ENCODE measurements at places on chromosomes 12 and 14.

- DNase-seq: no peak
Observed at GRCh38 chr12:132946246-132946820, 9.8 kb downstream of the ZNF605 start.

- no peak for DNase-seq
Observed at GRCh38 chr12:52427083-52427482, 7.1 kb downstream of the KRT75 start.

- DNase-seq: no peak
Observed at GRCh38 chr14:54881235-54881760, 21.3 kb downstream of the GCH1 start.

GRCh38 chr12:6845395-6845794 is 4.7 kb downstream of the GNB3 start:
- no peak for DNase-seq

GRCh38 chr14:102929241-102930137 is 7.0 kb downstream of the AMN start:
- DNase-seq: no peak

DNA sequence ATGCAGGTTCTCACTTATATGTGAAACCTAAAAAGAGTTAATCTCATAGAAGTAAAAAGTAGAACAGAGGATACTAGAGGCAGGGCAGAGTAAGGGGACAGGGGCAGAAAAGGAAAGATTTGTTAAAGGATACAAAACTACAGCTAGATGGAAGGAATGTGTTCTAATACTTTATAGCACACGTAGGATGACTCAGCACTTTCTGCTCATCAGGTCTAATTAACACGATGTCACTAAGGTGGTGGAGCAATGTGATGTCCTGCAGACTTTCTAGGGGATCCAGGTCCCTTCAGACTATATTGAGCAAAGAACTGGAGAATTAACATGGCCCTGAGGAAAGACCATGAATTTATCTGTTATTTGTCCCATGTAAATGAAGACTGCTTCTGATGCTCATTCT is 80.8 kb upstream of the CMKLR1 start:
- DNase-seq: no peak

- DNase-seq: peak; percentile 95
Observed at GRCh38 chr12:113334786-113335539, at the start of gene SLC8B1. Gene SLC8B1 (minus strand): TSS chr12:113335109. CDS start chr12:113332878, 2,231 bp downstream.

- DNase-seq: peak; percentile 50
Observed at GRCh38 chr14:36661506-36662257, at the start of gene PAX9. Gene PAX9 (plus strand): TSS chr14:36661860. CDS start chr14:36662090, 230 bp downstream.

GRCh38 chr14:73955674-73956073 is 5.6 kb downstream of the COQ6 start:
- no peak for DNase-seq

DNA sequence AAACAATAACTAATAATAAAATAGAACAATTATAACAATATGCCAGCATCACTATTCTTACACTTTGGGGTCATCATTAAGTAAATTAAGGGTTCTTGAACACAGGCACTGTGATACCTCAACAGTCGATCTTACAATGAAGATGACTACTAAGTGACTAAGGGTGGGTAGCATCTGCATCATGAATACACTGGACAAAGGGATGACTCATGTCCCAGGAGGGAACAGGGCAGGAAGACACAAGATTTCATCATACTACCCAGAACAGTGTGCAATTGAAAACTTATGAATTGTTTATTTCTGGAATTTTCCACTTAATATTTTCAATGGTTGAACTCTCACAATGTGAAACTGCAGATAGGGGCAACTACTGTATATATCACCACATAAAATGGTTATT is 19.7 kb downstream of the TSPAN19 start:
- no peak for DNase-seq

- DNase-seq: no peak
Observed at GRCh38 chr14:62209287-62209899, 447.2 kb downstream of the SNAPC1 start.

- no peak for DNase-seq
Observed at GRCh38 chr12:8696442-8697090, 1.2 kb upstream of the RIMKLB start.

DNA sequence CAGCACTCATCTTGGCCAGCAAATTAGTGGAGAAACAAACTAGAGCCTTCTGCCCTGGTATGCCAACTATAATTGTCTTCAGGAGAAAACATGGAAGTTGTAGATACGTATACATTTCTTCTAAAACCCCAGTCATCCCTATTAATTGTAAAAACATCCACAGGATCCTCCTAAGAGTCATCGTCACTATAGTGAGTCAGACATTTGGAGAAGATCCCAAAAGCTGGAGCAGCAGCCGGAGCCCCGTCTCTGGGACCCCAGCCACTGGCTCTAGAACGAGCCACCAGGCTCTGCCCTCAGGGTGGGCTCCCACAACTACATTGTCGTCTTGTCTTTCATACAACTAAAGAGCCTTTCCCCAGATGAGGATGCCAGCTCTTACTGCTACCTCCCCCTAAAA is 15.5 kb downstream of the PRKAB1 start:
- DNase-seq: no peak

DNA sequence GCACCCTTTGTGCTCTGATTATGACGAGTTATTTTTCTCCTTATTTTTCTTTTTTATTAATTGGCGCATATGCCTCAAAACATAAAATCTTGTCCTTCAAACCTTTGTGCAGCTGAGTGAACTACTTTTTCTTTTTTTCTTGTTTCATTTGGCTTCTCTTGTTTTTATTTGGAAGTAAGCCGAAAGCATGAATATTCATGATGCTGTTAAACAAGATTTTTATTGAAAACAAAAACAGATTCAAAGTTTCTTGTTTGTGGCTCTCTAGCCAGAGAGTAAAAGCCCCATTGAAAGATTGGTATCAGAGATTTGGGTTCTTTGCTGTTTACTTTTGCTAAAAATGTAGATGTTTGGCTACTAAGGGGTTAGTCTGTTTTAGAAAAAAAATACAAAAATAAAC is 183.8 kb downstream of the TMEM132C start:
- no peak for DNase-seq

DNA sequence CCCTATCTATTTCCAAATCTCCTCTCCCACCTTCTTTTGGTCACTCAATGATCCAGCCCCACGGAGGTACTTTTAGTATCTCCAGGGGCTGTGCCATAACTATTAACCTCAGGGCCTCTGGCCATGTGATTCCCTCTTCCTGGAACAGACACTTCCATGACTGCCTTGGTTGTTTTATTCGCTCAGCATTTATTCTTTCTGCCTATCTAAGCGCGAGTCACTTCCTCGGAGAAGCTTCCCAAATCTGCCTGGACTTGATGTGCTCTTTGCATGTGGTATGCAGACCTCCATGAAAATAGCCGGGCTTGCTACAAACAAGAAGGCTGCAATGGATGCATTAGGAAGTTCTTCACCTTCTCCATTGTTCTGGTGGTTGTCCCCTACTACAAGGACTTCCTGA is 939.0 kb upstream of the TMEM132C start:
- no peak for DNase-seq

DNA sequence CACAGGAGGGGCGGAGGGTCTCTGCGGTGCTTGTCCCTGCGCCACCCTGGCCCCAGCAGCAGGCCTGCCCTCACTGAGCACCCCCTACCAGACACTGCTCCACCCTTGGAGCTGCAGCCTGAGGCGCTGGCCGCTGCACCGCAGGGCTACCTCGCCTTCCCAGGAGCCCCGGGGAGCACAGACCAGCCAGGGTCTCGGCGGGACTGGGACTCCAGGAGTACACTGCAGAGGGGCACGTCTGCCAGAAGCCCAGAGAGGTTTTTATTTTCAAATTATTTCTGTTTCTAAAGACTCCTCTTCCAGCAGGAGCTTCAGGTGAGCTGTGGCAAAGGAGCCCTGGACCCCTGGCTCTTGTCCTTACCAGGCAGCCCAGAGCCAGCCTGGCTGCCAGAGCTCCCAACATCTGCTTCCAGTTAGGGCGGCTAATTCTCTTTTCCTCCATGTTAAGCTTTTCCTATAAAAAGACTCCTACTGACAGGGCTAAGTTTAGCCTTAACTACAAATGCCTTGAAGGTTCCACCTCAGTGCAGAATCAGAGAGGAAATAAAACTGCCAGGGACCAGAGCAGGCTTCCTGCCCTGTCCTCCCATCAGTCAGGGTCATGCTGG is 26.4 kb downstream of the DEGS2 start:
- DNase-seq: no peak

- DNase-seq: no peak
Observed at GRCh38 chr12:75711271-75711670, 199.9 kb upstream of the KRR1 start.

DNA sequence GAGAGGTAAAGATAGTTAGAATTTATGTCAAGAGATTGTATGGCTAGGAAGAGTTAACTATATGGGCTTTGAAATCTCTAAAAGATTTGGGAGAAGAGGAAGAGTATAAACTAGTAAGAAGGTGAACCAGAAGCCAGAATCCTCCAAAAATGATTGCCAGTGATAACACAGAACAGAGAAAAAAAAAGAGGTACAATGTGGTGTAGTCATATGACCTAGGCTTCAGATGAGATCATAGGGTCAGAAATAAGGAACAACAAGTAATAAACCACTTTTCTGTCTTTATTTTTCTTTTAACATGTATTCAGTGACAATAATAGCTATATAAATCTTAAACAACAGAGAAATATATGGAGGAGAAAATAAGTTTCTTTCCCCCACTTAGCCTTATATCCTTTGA is 2.0 kb upstream of the NECAP1 start:
- no peak for DNase-seq

- no peak for DNase-seq
Observed at GRCh38 chr12:105562199-105562971, 231.9 kb downstream of the C12orf75 start.

DNA sequence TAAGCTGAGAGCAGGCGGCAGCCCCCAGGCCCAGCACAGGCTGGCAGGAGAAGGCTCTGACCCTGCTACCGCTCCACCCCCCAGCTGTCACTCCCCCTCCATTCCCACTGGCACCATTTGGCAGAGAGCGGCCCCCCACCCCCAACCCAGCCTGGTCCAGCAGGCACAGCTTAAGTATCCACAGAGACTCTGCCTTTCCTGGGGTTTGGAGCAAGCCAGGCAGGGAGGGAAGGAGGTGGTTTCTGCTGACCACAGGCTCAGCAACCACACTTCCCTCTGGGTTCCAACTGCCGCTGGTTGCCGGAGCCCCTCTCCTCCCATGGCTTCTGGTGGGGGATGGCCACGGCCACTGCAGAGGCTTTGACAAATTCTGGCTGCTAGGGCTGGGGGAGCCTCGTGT is 30.5 kb upstream of the CCND2 start:
- peak; percentile 41 for DNase-seq

DNA sequence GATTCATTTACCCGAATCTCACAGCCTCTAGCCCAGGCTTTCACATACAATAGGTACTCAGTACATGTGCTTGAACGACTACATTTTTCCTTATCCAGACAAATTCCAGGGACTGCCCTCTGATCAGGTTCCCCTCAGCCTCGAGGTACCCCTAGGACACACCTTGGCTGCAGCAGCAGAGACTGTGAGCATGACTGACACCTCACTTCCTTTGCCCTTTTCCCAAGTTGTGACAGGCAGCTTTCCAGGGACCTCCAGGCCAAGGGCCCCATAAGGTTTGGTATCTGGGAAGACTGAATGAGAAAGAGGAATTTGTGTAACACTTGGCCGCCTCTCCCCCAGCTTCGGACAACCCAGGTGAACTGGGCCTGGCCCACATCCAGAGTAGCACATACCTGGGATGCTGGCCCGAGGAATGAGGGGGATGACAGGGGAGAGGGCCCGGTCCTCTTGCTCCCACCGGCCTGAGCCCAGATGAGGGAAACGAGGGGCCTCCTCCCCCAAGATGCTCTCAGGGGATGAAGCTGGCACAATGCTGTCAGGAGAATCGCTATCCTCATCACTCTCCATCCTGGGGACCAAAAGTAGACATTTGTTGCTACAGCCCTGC is 10.2 kb upstream of the PRKAG1 start:
- no peak for DNase-seq

DNA sequence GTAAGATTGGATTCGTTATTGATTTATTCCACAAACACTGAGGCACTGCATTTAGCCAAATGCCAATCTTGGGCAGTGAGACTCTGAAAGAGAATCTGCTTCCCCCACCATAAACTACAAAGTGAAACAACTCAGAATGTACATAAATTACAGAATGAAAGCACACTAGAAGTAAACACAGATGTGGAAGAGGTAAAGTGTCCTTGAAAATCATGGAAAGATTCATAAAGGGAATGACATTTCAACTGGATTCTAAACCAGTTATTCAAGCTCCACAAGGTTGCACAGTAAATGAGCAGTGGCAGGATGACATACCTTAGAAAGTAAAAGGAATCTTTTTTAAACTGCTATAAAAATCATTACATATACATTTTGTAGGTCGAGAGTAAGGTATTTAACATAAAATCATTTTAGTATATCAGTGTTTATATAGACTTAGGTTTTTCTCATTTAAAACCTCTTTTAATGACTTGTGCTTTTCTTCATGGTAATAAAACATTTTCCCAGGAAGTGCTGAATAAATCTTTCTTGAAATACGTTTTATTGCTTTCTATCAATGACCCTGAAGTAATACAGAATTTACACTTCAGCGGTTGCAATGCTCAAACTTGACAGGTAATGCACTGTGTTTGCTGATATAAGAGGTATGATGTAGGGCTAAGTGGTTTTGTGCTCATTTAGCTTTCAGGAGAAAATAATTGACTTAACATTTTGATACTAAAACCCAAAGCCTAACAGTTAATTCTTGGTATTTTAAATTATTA is 270.6 kb downstream of the NAV3 start:
- no peak for DNase-seq

DNA sequence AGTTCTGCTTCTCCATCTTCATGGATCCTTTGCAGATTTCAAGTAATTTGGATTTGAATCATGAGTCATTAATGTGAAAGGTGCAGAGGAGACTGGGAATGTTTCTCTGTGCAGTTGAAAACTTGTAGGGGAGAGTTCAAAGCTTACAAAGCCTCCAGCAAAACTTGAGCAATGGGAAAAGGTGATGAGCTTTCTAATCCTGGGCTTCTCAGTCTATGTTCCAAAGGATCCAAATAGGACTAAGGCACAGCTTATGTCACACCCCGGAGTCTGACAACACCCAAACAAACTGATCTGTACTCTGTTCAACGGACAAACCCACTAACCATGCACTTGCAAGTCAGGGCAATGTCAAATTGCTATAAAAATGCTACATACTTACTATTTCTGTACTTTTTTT is 134.8 kb downstream of the DUSP6 start:
- no peak for DNase-seq

GRCh38 chr12:91058786-91059185 is 962 bp upstream of the KERA start:
- no peak for DNase-seq

DNA sequence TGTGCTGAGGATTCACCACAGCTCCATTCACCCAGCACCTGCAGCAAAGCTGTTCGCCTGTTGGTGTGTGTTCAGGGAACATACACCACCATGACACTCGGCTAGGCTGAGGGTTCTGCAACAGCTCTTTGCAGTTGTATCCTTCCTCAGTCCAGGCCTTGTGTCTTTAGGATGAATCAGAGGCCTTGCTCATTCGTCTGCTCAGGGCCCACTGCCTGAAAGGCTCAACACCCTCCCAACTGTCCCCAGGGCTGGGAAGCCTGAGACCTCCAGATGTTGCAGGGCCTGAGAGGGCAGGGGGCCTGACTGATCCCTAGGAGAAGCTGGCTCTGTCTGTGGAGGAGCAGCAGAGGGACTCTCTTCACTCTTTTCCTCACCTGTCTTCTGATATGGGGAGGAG is 11.2 kb downstream of the ZDHHC22 start:
- DNase-seq: no peak

Measured in stimulated activated effector memory CD8-positive, alpha-beta T cell treated with anti-CD3 and anti-CD28 coated beads, Interleukin-12 subunit alpha, Interleukin-12 subunit beta, amount 100 ng/mL, for 72 hours (primary cell).